ENCODE measurements at places on chromosomes 1 and 21. TPM values are rescaled to one million over a fixed set of nuclear protein-coding genes. Genes with fewer than 3 reads are reported as not detected.

DNA sequence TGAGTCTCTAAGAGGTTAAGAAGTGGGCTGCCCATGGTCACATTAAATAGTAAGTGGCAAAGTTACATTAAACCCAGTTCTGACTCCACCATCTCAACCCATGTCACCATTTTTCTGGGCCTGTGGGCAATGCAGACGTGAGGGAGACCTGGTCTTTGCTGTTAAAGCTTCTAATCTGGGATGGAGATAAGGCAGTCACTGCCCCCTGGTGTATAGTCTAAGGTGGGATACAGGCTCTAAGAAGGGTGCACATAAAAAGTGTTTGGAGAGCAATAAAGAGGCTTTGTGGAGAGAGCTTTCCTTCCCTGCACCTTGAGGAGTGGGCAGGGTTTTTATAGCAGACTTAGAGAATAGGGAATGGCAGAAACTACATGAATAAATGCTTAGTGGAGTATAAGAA, 141.3 kb downstream of the ROR1 start:
- DNase-seq, result no peak

The FHAD1 gene
- total RNA-seq, result 2.3 TPM

The FCAMR gene
- total RNA-seq, result not detected

DNA sequence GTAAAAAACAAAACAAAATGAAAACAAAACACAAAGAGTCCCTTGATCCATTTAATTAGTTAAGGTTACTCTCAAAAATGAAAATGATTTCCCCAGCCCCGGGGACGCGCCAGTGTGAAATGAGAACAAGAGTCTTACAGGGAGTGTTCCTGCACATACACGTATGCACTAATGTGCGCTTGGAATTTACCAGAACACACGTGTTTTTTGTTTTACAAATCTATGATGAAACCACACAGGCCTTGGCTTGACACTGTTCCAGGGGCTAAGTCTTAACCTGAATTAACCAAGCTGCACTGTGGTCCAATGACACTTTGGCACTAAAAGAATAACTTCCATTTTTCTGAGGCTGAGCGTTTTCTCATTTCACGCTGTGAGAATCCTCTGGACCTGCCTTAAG, 63.7 kb downstream of the SLC45A1 start:
- DNase-seq, result no peak

The SLAMF9 gene
- not detected for total RNA-seq

The RAB3B gene
- 1.1 TPM for total RNA-seq

The SHISA4 gene
- 25.3 TPM for total RNA-seq

The SPATA6 gene
- total RNA-seq, result 18.5 TPM

- peak; percentile 66 for DNase-seq
Observed at GRCh38 chr1:19647643-19648042, 3.5 kb downstream of the NBL1 start.

The LCE3A gene
- total RNA-seq, result not detected

DNA sequence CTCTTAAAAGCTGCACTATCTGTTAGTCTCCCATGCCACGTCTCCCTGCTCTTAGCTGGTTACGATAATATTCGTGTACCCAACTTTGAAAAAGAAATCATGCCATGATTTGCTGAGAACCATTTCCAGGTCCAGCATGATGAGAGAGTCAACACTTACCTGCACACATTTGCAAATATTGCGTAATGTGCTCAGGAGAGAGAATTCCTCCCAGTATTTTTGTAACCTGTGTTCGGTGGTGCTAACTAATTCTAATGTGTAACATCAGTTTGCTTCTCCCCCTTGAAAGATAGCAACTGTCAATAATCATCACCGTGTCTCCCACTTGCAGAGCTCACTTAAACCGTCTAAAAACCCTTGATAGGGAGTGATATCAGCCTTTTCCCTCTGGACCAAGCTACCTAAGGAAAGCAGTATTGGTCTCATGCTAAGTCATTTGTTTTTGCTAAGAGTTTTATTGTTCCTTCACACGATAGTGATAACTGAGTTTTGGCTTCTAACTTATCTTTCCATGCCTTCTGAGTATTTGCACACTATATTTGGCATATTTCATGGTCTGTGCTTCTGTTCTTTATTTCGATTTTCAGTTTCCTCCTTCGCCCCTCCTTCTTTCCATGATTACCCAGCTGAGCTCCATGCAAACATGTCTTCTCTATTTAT, 61.1 kb upstream of the IRF2BP2 start:
- DNase-seq, result no peak

GRCh38 chr1:119312500-119312899, 56.1 kb upstream of the HAO2 start:
- no peak for DNase-seq

DNA sequence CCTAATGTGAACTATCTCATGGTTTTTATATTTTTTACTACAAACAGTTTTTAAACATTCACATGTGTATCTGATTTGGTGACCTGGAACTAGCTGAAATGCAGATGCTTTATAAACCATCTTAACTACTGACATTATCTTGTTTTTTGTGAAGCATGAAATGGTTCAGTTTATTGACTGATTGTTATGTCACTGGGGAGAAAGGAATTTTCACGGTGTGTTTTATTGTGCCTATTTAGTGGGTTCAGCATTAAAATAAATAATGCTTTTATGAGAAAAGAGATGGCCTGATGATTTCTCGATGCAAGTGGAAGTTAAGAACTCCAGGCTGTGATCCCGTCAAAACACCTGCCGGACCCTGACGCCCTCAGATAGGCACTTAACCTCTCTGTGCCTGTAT, 79.9 kb upstream of the KIF26B start:
- no peak for DNase-seq

DNA sequence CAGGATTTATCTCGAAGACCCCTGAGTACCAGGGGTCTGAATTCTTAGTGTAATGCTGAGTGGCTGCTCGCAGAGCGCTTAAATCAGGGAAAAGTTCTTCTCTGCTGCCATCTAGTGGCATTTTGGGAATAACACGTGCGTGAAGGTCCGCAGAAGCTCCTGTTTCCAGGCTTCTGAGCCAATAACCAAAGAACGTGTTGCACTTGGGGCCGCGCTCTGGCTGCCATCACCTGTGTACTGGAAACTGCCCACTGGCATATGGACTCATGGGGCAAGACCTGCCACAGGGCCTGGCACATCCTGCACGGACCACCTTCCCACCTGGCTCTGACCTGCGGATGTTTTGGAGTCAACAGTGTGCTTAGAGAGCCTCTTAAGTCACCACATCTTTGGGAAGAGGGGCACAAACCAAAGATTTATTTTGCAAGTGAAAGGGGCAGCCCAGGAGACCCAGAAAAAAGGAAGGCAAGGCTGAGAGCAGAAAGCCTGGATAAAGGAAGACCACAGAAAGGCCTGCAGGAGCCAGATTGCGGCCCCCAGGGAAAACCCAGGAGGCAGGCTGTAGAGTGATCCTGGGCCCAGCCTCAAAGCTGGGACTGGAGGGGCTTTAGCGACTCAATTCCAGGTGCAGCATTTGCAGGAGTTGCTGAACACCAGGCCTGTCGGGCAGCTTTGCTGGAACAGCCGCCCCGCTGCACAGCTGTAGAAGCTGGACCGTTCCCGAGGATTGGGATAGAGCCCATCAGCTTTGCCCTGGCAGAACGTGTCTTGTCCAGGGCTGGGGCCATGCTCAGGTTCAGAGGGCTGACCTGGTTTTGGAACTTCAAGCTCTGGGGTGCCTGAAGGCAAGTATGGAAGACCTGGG, 13.0 kb downstream of the CHIT1 start:
- peak; percentile 49 for DNase-seq

DNA sequence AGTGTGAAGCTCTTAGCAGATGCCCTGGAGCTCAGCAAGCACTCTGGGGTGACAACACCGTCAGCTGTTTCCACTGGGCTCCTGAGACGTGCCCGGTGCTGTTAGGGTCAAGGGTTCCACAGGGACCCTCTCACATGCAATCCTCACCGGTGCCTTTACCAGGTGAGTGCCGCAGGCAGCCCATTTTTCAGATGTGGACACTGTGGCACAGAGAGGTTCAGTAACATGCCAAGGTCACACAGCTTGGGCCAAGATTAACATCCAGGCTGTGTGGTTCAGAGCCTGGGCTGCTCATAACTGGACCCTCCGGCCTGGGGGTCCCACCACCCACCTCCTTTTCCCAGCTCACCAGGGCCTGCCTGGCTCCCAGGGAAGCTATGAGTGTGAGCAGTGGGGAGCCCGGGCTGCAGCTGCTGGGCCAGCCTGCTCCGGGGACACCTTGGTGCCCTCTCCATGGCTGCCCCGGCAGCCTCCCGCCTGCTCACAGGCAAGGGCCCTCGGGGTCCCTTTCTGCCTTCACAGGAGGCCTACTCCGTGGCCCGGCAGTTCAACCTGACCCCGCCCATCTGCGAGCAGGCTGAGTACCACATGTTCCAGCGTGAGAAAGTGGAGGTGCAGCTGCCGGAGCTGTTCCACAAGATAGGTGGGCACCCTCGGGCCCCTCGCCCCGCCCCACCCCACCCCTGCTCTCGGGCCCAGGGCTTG, 49.3 kb downstream of the KCNAB2 start:
- no peak for DNase-seq

DNA sequence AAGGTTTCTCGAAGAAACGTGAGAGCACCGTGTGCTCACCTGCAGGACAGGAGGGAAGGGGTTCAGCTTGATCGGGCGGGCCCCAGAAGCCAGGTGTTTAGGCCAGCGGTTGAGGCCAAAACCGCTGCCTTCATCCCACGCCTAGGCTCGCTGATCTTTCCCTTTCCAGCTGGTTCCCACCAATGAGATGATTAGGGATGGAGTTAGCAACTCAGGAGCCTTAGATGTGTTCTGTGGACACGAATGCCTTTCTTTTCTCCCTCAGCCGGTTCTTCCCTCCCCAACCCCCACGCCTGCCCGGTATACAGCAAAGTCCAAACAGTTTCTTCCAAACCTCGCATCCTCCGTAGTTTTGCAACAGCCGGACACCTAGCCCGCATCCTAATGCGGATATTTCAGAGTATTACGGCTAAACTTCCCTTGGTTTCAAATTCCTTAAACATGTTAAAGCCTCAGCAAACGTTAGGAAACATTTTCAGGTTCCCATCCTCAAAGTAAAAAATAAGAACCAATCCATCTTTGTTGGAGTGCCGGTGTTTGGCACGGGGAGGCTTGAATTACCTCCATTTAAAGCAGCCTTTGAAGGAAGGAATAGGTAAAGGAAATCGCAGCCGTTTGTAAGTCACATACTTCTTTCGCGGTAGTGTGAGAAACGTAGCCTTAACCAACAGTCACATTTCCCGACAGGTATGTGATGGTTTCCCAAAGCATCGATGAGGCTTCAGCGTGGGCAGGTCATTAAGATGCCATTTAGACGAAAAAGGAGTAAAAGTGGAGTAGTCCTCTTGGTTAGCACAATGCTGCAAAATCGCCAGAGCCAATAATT, 1.1 kb downstream of the LRRC8C start:
- DNase-seq, result peak; percentile 37

GRCh38 chr1:48603222-48603621, 131.2 kb upstream of the SPATA6 start:
- DNase-seq, result no peak

GRCh38 chr1:40628903-40629292, 36.6 kb downstream of the RIMS3 start:
- DNase-seq, result no peak

DNA sequence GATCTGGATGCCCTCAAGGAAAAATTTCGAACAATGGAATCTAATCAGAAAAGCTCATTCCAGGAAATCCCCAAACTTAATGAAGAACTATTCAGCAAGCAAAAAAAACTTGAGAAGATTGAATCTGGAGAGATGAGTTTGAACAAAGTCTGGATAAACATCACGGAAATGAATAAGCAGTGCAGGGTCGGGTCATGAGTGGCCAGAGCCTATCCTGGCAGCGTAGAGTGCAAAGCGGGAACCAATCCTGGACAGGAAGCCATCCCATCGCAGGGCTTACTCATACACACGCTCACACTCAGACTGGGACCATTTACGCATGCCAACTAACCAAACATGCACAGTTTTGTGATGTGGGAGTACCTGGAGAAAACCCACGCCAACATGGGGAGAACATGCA, 43.1 kb downstream of the ZMYM1 start:
- DNase-seq, result no peak

DNA sequence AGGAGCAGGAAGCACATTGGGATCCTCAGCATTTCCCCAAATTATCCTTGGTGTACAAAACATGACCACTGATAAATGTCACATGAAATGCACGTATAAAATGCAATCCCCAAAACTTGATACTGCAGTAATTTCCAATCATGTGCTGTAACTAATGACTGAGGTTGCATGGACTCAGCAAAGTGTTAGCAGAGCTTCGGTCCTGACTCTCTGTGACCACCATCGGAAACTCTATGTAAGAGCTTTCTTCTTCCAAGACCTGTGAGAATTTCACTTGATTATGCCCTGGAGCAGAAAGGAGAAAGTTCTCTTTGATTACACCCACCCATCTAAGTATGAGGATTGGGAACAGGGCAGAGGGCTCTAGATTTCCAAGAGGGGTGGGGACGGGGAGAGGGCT, 908 bp downstream of the CD53 start:
- DNase-seq, result no peak

DNA sequence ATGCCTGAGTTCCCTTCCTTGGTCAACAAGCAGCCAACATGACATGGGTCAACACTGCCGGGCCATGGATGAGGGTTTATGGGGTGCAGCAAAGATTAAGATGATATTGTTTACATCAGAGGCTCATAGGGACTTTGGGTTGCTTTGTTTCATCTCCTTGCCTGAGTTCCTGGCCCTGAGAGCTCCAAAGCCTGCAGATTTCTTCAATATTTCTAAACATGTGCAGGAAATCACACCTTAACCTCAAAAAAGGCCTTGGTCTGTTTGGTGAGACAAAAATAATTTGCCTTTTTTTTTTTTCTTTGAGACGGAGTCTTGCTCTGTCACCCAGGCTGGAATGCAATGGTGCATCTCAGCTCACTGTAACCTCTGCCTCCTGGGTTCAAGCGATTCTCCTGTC, 876 bp downstream of the SLAMF8 start:
- DNase-seq, result no peak

DNA sequence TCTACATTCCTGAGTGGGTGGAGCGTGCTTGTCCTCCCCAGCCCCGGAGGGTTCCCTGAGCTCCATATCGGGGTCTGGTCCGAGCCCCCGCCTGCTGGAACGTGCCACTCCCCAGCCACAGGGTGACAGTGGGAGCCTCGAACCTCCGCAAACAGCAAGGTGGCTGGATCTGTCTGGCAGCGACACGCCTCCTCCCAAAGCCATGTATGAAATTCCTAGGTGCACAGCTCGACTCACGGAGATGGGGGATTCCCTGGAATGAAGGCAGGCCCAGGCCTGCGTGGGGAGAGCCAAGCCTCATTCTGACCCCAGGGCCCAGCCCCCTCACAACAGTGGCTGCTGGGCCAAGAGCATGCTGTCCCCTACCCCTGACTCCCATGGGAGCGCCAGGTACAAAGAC, 32.9 kb downstream of the TP73 start:
- DNase-seq, result no peak

DNA sequence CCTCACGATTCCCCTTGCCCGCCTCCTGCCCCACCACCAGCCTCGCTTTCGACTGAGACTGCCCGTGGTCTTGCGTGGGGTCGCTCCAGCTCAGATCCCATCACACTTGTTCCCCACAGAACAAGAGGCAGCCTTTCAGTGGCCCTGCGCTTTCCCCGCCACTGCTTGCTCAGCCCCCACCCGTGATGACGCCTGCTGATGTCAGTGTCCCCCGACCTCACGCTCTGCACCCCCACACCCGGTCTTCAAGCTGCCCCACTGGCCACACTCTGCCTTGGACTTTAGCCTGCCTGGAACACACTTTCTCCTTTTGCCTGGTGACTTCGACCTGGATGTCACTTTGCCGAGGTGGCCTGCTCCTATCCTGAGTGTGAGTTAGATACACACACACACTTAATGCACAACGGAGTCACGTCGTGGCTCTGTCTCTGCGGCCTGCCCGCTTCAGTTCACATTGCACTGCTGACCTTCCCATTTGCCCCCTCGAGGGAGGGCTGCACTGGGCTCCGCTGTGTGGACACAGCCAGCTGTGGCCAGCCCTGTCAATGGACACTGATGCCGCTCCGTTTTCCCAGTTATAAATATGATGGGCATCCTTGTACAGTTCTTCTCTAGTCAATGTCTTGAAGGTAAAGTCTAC, 13.0 kb downstream of the AGPAT3 start:
- peak; percentile 29 for DNase-seq
